Fibroblast of pulmonary artery (primary cell): ENCODE measurements at places on chromosomes 12 and 14.

DNA sequence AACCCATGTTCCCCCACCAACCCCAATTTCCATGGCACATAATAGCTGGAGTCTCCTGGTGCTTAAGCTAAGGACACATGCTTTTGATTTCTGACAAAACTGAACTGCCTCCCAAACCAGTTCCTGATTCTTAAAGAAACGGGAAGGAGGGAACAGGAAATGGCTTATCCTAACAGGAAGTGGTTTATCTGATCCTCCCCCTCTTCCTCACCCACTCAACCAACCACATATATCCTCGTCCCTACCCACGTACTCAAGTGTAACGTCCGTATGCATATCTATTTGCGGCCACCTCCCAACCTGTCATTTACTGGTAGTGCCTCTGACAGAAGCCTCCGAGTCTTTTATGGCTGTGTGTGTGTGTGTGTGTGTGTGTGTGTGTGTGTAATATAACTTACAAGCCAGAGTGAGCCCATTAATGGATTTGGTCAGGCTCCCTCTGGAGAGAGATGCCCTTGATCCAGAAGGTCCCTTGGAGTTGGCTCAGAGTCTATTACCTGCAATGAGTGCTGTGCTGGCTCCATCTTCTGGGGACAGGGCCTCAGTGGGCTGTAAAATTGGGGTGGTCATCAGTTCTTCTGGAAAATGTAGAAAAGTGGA, 7.7 kb downstream of the DAZAP2 start:
- DNase-seq = peak; percentile 85

- peak; percentile 27 for DNase-seq
Measured at GRCh38 chr14:55710506-55711041, 130.6 kb downstream of the KTN1 start.

DNA sequence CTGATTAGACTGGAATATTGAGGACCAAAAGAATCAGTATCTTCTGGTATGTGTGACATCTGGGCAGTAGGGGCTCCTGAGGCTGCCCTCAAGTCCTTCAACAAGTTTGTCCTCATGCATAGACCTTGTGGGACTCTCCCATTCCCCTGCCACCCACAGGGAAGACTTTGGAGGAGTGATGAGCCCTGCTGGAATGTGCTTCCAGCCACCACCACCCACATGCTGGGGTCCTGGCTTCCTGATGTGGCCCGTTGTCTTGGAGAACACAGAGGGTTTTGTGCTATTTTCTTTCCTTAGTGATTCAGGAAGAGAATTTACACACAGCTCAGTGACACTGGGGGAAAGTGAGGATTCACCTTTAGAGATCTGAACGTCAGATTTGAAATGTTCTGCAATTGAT, 29.2 kb upstream of the SEL1L start:
- DNase-seq = no peak

GRCh38 chr14:101917413-101918017, 46.9 kb upstream of the DYNC1H1 start:
- DNase-seq = no peak

GRCh38 chr12:52404951-52405350, 1.2 kb downstream of the KRT82 start:
- no peak for DNase-seq
